ENCODE measurements at places on chromosomes 7 and 10.

- DNase-seq, result no peak
Observed at GRCh38 chr7:123823898-123824753, 20.8 kb upstream of the HYAL4 start.

- no peak for DNase-seq
Observed at GRCh38 chr10:10662716-10663408, 354.8 kb upstream of the CELF2 start.

DNA sequence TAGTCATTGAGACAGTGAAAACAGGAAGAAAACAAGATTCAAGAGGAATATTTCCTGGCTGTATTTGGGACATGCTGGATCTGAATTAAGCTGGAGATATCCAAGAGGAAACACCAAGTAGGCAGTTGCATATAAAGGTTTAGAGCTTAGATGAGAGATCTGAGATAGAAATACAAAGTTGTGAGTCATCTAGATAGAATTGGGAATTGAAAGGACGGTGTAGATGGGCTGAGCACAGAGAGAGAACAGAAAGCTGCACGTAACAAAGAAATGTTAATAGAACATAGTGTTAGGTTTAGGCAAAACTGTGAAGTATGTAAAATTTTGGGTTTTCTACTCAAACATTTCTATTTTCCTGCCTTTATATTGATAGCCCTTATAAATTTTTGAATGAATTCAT is 218.5 kb upstream of the TMEM196 start:
- DNase-seq, result no peak

- peak; percentile 80 for DNase-seq
Observed at GRCh38 chr10:74021248-74022055, 23.5 kb downstream of the VCL start.

GRCh38 chr10:113534423-113534822 is 18.4 kb upstream of the HABP2 start:
- no peak for DNase-seq
